Fibroblast of upper back skin (primary cell): ENCODE measurements at places on chromosomes 13 and 19.
A peak's percentile ranks its signal among the peaks of the same experiment; 100 is the strongest.

DNA sequence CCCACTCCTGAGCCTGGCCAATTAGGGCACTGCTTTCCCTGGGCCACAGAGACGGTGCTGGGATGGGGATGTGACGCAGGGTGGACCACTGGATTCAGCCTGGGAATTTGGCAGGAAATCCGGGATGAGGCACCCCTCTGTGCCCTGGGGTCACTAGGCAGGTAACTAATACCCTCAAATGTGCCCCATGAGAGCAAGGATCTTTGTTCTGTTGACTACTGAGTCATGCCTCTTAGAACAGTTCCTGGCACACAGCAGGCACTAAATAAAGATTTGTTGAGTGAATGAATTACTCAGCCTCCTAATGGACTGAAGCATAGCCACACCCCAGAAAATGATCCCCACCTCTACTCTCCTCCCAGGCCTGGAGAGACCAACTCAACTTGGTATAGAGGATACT, 15.9 kb downstream of the OPA3 start:
- peak; percentile 69 for DNase-seq

- DNase-seq, result no peak
These were observed 855 bp downstream of the UNC13A start for GRCh38 chr19:17687141-17687856.

GRCh38 chr13:52955472-52955874, 73.1 kb upstream of the OLFM4 start:
- no peak for DNase-seq

- peak; percentile 64 for DNase-seq
These were observed 33.9 kb upstream of the FAM216B start for GRCh38 chr13:42747399-42747873.

GRCh38 chr13:112868308-112868707, 100.7 kb upstream of the MCF2L start:
- DNase-seq, result no peak

GRCh38 chr13:31160857-31161556, 697 bp downstream of the HSPH1 start:
- DNase-seq, result peak; percentile 63

- DNase-seq, result no peak
These were observed 266.3 kb downstream of the PCDH20 start for GRCh38 chr13:61149331-61149730.

DNA sequence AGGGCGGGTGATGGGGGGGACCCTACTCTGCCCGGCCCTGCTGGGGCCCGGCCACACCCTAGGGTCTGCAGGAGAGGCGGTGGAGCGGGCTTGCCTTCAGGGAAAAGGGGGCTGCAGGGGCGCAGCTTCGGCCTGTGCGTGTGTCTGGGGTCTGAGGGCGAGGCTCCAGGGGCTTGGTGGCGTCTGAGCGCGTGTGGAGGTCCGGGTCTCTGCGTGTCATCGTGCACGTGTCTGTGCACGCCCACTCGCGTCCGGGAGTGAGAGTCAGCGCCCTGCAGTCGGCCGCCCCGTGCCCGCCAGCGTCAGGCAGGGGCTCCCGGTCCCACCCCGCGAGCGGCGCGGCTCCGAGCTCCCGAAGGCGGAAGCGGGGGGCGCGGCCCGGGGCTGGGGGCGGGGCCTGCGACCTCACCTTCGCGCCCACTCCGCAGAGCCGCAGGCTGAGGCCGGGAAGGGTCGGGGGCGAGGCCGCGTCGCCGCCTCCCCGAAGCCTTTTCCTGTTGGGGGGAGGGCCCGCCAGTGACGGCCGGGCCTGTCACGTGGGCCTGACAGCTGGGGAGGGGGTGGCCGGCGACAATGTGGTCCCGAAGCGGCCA, at the start of gene ARHGAP45:
TSS of gene ARHGAP45 (plus strand) at position 420 of the 593 bp plus-strand sequence. CDS start 239 bp downstream, outside the sequence.
- DNase-seq, result no peak

DNA sequence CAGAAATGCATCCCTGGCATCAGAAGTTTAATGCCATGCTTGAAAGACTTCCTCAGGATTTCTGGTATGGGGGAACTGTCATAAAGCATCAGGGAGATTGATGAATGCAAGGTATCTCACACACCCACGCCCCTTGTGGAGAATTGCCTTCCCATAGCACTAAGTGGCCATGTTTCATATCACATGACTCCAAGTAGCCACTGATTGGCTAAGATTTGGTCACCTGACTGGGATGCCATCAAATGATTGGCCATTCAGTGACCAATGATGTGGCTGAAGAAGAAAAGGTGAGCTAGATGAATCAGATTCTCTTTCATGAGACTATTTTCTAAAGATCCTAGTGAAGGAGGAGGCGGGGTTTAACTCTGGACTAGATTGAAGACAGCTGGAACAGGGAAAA, 7.3 kb downstream of the KLK8 start:
- no peak for DNase-seq

DNA sequence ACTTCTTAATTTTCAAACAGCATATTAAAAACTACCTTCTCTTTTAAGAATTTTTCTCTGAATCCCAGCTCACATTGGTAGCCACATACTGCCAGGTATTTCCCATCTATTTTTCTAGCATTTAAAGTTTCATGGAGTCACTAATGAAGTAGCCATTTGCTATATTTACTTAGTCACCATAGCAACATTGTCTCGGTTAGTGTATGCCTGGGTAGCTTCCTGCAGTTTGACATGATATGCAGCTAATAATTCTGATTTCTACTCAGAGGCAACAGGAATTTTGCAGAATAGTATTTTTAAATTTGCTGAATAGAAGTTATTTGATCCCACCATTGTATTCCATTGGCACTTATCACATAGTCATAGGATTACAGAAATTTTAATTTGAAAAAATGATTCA, 30.9 kb upstream of the KCTD4 start:
- DNase-seq, result peak; percentile 36

- peak; percentile 29 for DNase-seq
These were observed 33.3 kb upstream of the MICU2 start for GRCh38 chr13:21637296-21637695.

GRCh38 chr13:41788552-41788951, 172.4 kb downstream of the VWA8 start:
- DNase-seq, result no peak
